PC-9 (cell line): ENCODE measurements at places on chromosomes 16 and 17. TPM values are rescaled to one million over a fixed set of nuclear protein-coding genes. Genes with fewer than 3 reads are reported as not detected.

- DNase-seq: peak; percentile 86
- H3K27ac ChIP-seq: peak overlapping the region; percentile 41
- no peak overlapping the region for H3K4me3 ChIP-seq
- no peaks in the 10 kb centered on the region for H3K27me3 ChIP-seq
Measured at GRCh38 chr17:27888945-27889344, 4.2 kb downstream of the LYRM9 start.

DNA sequence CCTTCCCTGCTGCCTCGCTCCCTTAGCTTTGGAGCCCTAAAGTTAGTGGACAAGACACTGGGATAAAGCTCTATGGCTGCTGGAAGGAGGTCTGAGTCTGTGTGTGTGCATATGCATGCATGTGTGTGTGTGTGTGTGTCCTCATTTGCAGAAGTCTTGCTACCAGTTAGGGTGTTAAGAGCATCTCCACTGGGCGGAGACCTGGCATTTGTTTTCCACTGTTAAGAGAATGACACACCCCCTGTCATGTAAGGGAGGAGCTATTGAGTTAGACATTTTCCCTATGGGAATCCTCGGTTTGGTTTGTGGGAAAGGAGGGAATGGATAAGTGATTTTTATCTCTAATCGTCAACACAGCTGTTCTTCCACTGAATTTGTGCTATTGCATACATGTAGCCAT is 24.8 kb upstream of the ARHGAP23 start:
- H3K4me3 ChIP-seq: no peak overlapping the region
- H3K36me3 ChIP-seq: no peaks in the 10 kb centered on the region
- no peaks in the 10 kb centered on the region for H3K27me3 ChIP-seq
- H3K4me1 ChIP-seq: no peaks in the 10 kb centered on the region
- H3K27ac ChIP-seq: no peak overlapping the region

DNA sequence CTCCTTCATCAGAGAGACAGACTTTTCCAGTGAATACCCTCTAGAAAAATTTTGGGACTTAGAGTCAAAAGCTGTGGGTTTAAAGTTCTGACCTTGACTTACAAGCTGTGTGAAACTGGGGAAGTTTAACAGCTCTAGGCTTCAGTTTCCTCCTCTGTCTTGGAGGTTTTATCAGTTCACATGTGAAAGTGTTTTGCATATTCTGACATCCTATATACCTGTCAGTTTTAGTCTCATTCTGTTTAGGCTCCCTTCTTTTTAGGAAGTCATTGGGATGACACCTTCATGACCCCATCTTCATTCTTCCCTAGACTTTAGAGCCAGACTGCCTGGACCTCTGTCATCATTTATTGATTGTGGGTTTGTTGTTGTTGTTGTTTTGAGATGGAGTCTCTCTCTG is 44.4 kb downstream of the YPEL2 start:
- peaks cover 18% of the 10 kb centered on the region for H3K4me1 ChIP-seq
- DNase-seq: no peak
- H3K27me3 ChIP-seq: no peaks in the 10 kb centered on the region
- H3K4me3 ChIP-seq: no peak overlapping the region
- H3K36me3 ChIP-seq: no peaks in the 10 kb centered on the region

DNA sequence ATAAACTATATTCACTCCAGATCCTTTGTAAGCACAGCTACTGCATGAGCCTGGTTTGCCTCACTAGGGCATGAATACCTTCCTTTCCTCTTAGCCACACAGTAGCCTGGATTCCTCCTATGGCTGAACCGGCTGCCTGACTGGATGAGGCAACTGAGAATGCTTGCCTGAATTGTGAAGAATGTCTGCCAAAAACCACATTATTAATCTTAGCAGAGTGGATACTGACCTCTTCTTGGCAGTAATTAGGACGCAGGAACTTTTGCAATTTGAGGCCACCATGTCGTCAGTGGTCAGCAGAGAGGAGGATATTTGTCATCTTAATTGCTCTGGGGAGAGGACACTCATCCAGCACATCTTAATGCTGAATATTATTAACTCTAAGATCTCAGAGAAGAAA is 651.8 kb upstream of the GOT2 start:
- no peak overlapping the region for H3K27ac ChIP-seq
- H3K4me1 ChIP-seq: no peaks in the 10 kb centered on the region
- no peaks in the 10 kb centered on the region for H3K36me3 ChIP-seq
- H3K4me3 ChIP-seq: no peak overlapping the region

GRCh38 chr17:31469959-31470358 is 78.5 kb downstream of the RAB11FIP4 start:
- H3K4me3 ChIP-seq: no peak overlapping the region
- H3K36me3 ChIP-seq: no peaks in the 10 kb centered on the region
- no peak for DNase-seq
- no peaks in the 10 kb centered on the region for H3K4me1 ChIP-seq
- H3K27ac ChIP-seq: no peak overlapping the region

DNA sequence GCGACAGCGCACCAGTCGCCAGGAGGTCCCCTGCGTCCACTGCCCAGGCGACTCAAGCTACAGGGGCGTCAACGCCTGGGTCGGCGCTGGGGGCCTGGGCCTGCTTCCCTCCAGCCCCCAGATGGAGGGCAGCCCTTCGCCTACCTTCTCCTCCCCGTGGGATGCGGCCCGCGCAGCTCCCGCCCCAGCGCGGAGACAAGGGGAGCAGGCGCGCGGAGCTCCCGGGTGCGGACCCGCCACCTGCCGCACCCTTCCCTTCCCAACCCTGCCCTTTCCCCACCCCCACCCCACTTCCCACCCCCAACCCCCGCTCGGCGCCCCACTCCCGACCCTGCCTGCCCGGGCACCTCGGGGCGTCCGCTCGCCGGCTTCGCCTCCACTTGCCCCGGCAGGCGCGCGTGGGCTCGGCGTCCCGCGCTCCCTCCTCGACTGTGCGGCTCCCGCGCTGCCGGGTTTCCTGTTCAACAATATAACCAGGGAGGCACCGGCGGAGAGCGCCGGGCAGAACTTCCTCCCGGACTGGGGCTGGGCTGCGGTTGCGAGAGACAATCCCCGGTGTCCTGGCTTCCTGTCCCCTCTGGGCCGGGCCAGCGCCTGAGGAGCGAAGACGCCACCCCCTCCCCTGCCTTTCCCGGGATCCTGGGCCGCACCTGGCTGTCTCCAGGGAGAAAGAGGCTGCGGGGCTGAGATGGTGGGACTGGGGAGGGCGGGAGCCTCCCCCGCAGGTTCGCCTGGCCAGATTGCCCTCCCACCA is at the start of gene ARHGAP27:
TSS of gene ARHGAP27 (minus strand) at position 466 of the 754 bp plus-strand sequence. CDS start 2,591 bp downstream, outside the sequence.
- no peaks in the 10 kb centered on the region for H3K36me3 ChIP-seq
- H3K4me3 ChIP-seq: peak within 1 kb of the TSS; percentile 96
- peaks cover 27% of the 10 kb centered on the region for H3K4me1 ChIP-seq
- H3K27me3 ChIP-seq: no peaks in the 10 kb centered on the region
- H3K27ac ChIP-seq: peak within 1 kb of the TSS; percentile 55

DNA sequence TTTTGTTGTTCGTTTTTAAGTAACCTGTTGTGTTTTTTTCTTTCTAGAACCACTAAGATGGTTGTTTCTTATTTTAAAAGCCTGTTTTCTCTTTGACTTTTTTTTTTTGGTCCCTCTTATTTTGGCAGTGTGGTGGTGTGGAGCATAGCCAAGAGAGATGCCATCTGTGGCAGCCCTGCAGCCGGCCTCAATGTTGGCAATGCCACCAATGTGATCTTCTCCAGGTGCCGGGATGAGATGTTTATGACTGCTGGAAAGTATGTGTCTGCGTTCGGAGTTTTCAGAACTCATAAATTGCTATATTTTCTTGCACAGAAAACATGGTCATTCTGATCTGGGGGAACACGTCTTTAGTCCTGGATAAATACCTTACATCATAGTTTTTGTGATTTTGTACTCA is 17.6 kb downstream of the CFAP52 start:
- H3K27me3 ChIP-seq: no peaks in the 10 kb centered on the region
- H3K4me3 ChIP-seq: no peak overlapping the region
- H3K4me1 ChIP-seq: no peaks in the 10 kb centered on the region
- no peak overlapping the region for H3K27ac ChIP-seq
- H3K36me3 ChIP-seq: no peaks in the 10 kb centered on the region

DNA sequence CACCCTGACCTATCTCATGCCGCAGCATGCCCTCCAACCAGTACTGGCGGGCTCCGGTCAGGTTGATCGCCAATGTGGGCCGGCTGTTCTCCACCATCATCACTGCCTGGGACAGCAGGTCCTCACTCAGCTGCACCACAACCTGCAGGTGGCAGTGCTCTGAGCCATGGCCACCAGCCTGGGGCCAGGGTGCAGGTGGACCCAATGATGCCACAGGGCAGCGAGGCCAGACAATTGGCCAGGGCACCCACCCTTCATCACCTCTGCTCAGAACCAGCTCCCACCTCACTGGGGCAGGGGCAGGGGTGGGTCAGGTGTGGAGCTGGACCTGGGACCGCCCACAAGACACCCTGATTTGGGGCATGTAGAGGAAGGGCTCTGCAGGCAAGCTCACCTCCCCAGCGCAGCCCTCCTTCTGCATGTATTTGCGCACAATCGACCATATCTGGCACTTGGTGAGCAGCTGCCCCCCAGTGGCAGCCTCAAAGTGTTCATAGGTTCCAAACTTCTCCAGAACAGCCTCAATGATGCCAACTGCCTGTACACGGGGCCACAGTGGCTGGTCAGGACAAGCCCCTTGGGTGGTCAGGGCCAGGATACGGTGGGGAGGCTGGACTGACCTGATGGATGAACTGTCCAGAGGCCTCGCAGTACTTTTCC is 4.2 kb downstream of the MATCAP1 start:
- H3K4me3 ChIP-seq: no peak overlapping the region
- H3K36me3 ChIP-seq: no peaks in the 10 kb centered on the region
- H3K27ac ChIP-seq: no peak overlapping the region
- no peak for DNase-seq
- peaks cover 44% of the 10 kb centered on the region for H3K4me1 ChIP-seq

- H3K27me3 ChIP-seq: no peaks in the 10 kb centered on the region
- no peaks in the 10 kb centered on the region for H3K36me3 ChIP-seq
Measured at GRCh38 chr16:66960270-66960669, 796 bp upstream of the CES3 start.

GRCh38 chr17:27355419-27355818 is 61.5 kb downstream of the WSB1 start:
- H3K27ac ChIP-seq: no peak overlapping the region
- H3K4me1 ChIP-seq: peaks cover 11% of the 10 kb centered on the region; the same call in 1 of the 2 replicates
- no peak for DNase-seq
- H3K36me3 ChIP-seq: no peaks in the 10 kb centered on the region
- H3K4me3 ChIP-seq: no peak overlapping the region
- H3K27me3 ChIP-seq: no peaks in the 10 kb centered on the region

- H3K27ac ChIP-seq: no peak overlapping the region
- DNase-seq: no peak
- no peaks in the 10 kb centered on the region for H3K4me1 ChIP-seq
Measured at GRCh38 chr16:84406006-84406963, 37.9 kb downstream of the ATP2C2 start.

DNA sequence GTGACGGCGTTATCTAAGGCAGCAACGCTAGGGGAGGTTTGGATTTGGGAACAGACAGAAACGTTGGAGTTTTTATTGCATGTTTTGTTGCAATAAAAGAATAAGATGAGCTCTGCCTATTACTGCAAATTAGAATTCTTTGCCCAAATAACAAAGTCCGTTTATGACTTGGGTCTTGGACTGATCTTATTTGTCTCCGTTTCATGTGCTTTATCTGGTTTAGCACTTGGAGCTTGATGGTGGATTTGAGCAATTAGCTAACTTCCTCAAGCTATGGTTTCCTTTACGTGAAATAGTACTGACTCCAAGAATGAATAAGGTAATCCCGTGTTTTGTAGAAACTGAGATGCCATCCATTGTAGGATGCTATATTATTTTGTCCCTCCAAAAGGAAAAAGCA is 233.0 kb upstream of the IRX5 start:
- no peaks in the 10 kb centered on the region for H3K4me1 ChIP-seq
- DNase-seq: no peak
- H3K27me3 ChIP-seq: no peaks in the 10 kb centered on the region

- peak; percentile 93 for DNase-seq
- H3K4me1 ChIP-seq: peaks cover 12% of the 10 kb centered on the region
- no peak overlapping the region for H3K27ac ChIP-seq
- H3K36me3 ChIP-seq: no peaks in the 10 kb centered on the region
- no peaks in the 10 kb centered on the region for H3K27me3 ChIP-seq
Measured at GRCh38 chr17:76641501-76641900, 2.1 kb downstream of the ST6GALNAC1 start.

DNA sequence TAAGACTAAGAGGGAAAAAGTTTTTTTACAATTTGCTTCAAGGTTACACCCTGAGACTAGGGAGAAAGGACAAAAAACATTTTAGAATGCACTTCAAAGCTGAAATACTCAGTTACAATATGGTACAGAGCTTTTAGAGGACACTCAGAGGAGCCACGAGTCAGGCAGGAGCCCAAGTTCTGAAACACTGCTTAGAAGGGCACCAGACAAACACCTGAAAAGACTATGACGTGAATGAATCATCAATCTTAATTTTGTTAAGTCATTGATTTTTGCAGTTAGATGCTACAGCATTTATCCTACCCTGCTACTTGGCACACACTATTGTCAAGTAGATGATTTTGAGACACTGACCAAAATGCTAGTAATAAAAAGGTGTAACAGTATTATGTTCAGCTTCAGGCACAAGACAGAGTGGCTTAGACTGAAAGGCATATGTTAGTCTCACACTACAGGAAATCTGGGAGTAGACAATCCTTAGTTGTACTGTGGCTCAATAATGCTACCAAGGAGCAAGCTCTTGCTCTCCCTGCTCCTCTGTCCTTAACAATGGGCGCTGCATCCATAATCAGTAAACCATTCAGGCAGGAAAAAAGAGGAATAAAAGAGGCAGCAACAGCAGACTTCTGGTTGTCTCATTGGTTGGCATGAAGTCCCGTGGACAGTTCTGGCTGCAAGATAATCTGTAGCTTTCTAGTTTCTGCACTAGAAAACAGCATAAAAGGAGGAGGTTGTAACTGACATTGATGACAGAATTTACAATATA is 151.8 kb downstream of the ABCA8 start:
- no peaks in the 10 kb centered on the region for H3K27me3 ChIP-seq
- no peak overlapping the region for H3K4me3 ChIP-seq
- H3K27ac ChIP-seq: no peak overlapping the region
- peaks cover 4% of the 10 kb centered on the region; the same call in 1 of the 2 replicates for H3K4me1 ChIP-seq

DNA sequence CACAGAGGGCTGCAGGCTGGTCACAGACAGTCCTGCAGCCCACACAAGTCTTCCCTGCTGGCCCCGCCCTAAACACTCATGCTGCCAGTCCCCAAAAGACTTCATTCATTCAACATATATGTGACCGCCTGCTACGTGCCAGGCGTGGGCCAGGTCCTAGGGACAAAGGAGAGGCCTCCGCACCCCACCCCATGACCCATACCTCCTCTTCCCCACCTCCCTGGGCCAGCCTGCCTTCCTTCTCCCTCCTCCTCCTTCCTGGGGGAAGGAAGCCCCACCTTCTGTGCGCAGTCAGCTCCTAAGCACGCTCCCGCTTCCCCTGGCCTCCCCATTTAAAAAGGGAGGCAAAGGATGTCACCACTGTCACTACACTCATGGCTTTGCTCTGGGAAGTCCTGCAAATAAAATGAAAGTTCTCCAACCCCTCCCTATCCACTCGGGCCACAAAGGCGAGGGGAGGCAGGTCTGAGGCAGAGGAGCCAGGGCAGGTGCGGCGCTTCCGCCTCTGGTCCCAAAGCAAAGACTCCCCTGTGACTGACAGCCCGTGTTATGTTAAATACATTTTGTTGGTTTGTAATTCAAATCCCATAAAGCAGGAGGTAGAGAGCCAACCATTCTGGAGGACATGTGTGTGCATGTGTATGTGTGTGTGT is 9.0 kb downstream of the DNAAF8 start:
- H3K27ac ChIP-seq: no peak overlapping the region
- H3K4me3 ChIP-seq: no peak overlapping the region
- DNase-seq: no peak

Gene PYCARD
- total RNA-seq: 72.9 and 107 TPM in 2 replicates

Gene NME4
- 157 and 159 TPM in 2 replicates for total RNA-seq

Gene ATP1B2
- total RNA-seq: 0.63 and 0.73 TPM in 2 replicates

Gene KRTAP2-2
- not detected in 2 replicates for total RNA-seq

Gene RTN4RL1
- 0.13 and 0.35 TPM in 2 replicates for total RNA-seq

Gene HBA1
- total RNA-seq: not detected in 2 replicates

Gene TBX6
- 8.3 and 9.6 TPM in 2 replicates for total RNA-seq
